ENCODE measurements at places on chromosomes 12 and 14.
A peak's percentile ranks its signal among the peaks of the same experiment; 100 is the strongest.

DNA sequence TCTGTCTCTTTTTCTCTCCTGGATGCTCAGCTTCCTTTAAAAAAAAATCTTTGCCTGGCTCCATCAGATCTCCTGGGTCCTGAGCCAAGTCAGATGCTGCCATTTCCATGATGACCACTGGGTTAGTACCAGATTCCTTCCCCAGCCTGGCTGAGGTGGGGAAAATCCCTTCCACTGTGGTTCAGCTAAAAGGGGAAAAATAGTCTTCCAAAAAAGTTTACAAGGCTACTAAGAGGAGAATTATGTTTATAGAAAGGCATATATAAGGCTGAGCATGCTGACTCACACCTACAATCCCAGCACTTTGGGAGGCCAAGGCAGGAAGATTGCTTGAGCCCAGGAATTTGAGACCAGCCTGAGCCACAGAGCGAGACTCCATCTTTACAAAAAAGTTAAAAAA lies 28.4 kb upstream of the GAS2L3 start:
- DNase-seq, result no peak

GRCh38 chr12:42564996-42565395 lies 24.6 kb downstream of the PRICKLE1 start:
- DNase-seq, result no peak

- DNase-seq, result no peak
These were observed 48.5 kb upstream of the OR5AU1 start for GRCh38 chr14:21204167-21205025.

- DNase-seq, result no peak
These were observed 13.9 kb downstream of the FBXO34 start for GRCh38 chr14:55285048-55285652.

GRCh38 chr12:65585648-65586602 lies 238.4 kb upstream of the HMGA2 start:
- DNase-seq, result no peak

DNA sequence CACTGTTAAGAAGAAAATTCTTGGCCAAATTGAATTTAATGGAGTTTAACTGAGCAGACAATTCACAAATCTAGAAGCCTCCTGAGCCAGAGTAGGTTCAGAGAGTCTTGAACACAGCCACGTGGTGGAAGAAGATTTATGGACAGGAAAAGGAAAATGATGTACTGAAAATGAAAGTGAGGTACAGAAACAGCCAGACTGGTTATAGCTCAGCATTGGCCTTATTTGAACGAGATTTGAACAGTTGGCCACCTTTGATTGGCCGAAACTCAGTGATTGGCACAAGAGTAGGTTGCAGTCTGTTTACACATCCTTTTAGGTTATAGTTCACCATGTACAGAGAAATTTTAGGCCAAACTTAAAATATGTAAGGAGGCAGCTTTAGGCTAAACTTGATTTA lies 9.9 kb downstream of the OAS2 start:
- no peak for DNase-seq

GRCh38 chr12:91171476-91171875 lies 11.1 kb downstream of the DCN start:
- DNase-seq, result no peak

GRCh38 chr14:104306450-104307040 lies 168.2 kb downstream of the KIF26A start:
- DNase-seq, result no peak

DNA sequence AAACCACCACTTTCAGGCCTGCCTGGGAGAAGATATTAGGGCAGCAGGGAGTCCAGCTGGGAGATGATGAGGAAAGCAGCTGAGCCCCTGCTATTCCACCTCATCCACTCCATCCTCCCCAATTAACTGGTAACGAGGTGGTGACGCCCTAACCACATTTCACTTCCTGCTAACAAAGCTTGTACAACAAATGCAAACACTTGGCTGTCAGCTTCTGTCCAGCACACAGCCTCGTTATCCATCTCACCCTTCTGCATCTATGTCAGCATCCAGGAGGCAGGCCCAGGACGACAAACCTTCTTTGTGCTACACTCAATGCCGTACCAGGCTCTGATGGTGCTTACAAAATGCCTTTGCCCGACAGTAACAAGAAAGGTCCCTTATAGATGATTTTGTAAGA lies 225.4 kb downstream of the APAF1 start:
- DNase-seq, result no peak

GRCh38 chr12:113271853-113272561 lies 50.7 kb downstream of the TPCN1 start:
- DNase-seq, result no peak

GRCh38 chr12:1949771-1950470 lies 31.5 kb upstream of the CACNA2D4 start:
- no peak for DNase-seq

DNA sequence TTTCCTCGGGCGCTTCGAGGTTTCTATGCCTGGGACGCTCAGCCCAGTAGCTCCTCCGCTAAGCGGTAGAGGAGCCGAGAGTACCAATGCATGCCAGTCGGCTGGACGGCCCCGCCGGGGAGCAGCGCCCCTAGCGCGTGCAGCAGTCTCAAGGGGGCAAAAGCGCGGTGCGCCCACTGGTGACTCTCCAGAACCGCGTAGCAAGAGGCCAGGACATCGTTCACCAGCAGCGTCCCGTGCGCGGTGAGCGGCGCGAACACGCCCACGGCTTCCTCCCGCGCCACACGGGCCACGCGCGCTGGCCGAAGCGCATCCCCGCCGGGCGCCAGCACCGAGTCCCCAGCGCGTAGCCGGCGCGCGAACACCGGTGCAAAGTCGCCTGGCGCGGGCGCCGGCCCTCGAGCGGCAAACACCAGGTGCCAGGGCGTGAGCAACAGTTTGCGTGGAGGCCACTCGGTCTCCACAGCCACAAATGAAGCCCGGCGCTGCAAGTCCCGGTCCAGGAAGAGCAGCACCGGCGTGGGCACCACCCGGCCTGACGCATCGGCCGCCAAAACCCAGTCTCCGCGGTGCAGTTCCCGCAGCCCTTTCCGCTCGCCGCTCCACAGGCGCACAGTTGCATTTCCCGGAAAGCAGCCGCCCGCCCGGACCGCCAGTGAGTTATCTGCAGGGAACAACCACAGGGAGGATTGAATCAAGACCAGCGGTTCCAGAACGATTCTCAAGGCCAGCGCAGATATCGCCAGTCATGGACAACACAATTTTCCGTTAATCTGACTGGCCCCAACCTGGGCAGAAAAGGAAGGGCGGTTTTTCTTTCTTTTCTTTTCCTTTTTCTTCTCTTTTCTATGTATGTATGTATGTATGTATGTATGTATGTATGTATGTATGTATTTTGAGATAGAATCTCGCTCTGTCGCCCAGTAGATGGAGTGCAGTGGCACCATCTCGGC lies 4.5 kb downstream of the DHH start:
- peak; percentile 84 for DNase-seq

- DNase-seq, result no peak
These were observed 353.9 kb downstream of the PCNX1 start for GRCh38 chr14:71261206-71261605.

- DNase-seq, result peak; percentile 63
These were observed 12.3 kb upstream of the PARP11 start for GRCh38 chr12:3885277-3886094.

- no peak for DNase-seq
These were observed 39.5 kb downstream of the DGLUCY start for GRCh38 chr14:91153360-91153759.

GRCh38 chr14:78758333-78758732 lies 588.2 kb downstream of the NRXN3 start:
- DNase-seq, result peak; percentile 37

DNA sequence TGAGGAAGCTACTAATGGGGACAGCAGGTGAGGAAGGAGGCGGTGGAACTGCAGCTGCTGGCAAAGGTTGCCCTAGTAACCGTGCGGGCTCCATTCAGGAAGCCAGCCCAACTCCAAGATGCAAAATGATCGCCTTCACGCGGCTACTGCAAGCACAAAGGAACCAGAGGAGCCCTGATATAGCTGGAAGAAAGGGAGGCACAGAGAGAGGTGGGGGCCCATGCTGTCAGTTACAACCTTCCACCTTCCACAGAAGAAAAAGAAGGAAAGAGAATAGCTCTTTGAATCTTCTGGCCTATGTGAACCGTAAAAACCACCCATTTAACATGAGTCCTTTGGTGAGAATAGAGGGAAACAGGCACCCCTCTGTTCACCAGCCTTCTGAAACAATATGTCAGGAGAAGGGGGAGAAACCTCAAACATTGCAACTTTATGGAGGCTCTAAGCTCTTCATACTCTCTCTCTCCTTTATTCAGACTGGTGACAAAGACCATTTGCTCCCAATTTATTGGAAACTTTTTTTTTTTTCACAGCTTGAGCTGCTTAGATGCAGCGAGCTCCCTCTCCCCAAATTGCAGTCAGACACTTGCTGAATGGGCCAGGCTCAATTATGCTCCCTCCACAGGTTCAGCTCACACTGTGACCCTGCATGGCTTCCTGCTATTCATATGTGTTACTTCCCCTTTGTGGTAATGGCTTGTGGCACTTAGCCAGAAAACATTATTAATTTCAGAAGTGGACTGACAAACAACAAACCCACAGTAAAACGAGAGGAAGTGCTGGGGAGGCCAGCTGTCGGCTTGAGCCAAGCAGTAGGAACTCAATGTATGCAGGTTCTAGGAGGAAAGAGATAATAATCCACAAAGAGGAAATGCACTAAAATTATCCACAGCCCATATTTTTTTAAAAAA lies 6.2 kb downstream of the DUSP6 start:
- peak; percentile 86 for DNase-seq

GRCh38 chr12:99611599-99611998 lies 36.0 kb upstream of the GARIN6 start:
- DNase-seq, result no peak

- DNase-seq, result no peak
These were observed 24.0 kb downstream of the RHOJ start for GRCh38 chr14:63228217-63228616.

GRCh38 chr14:24508155-24508840 lies at the start of gene CMA1:
Gene CMA1 (minus strand): TSS chr14:24508265. CDS start chr14:24508235, 30 bp downstream.
- DNase-seq, result no peak

- DNase-seq, result no peak
These were observed 27.9 kb downstream of the SIX1 start for GRCh38 chr14:60621386-60621785.

GRCh38 chr14:51451561-51451960 lies 200.1 kb upstream of the FRMD6 start:
- no peak for DNase-seq

DNA sequence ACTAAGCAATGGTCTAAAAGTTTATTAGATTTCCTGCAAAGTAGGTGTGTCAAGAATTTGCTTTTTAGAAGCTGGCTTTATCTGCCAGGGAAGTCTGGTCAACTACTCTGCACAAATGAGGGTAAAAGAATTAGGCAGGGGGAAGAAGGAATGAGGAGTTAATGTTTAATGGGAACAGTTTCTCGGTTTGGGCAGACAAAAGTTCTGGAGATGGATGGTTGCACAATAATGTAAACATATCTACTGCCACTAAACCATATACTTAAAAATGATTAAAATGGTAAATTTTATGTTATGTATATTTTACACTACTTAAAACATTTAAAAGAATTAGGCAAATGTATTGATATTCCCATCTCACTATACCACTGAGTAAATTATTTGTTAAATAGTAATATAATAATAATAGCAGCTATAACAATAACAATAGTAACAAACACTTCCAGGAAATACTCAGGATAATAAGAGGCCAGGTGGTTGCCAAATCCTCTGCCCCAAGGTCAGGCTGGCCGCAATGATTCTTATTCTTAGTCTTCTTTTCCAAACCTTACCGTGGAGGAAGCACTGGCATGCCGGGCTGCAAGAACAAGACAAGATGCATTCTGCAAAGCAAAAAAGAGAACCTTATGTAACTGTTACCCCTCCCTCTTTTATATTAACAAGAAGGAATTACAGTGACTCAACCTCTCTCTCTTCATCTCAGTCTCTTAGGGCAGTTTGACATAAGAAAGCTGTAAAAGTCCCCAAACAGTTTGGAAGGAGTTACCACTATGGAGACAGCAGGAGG lies 13.9 kb downstream of the CS start:
- DNase-seq, result no peak

DNA sequence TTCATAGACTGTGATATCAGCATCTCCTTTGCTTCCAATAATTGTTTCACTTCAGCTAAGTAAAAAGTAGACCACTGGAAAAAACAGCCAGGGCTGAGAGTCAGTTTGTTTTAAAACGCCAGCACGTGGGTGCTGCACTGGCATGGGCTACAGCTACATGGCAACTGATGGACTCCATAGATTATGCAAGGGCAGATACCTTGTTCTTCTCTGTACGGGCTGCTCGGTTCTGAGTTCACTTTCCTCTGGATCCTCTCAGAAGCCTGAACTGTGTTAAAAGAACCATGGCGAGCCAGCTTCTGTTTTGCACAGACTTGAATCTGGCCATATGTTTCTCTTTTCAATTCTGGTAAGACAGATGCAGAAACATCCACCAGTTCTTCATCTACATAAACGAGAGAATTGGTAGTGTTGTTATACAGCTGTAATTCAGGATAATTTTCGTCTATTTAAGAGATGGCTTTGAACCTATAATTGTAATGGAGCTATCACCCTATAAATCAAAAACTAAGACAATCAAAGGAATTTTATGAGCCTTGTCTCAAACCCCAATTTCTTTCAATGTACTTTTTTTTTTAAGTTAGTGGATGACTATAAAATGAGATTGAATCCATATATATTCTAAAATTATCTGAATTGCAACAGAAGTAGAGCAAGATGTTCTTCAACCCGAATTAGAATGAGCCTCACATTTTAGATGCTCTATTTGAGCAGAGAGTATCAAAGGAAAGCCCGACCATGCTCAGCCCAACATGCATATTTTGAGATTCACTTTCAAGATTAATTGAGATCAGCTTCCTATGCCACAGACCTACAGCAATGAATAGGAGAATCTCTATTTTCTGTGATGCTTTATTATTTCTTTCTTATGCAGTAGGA lies 31.5 kb downstream of the E2F7 start:
- DNase-seq, result no peak

- no peak for DNase-seq
These were observed 354.2 kb downstream of the TMEM121 start for GRCh38 chr14:105880616-105881015.

DNA sequence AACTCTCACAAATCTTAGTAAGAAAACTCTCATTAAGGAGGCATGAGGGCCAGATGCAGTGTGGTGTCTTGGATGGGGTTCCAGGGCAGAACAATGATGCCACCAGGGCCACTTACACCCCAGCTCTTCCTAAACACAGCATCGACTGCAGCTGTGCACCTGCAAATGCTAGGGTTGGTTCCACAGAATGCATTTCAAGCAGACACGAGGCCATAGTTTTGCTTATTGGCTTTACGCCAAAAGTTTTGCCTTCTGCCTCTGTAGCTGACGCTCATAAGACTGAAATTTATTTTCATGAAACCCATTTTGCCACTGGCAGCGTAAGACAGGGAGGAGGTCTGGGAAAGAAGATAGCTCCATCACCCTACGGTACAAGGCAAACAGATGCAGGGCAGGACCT lies 179.0 kb downstream of the RIMBP2 start:
- no peak for DNase-seq

- DNase-seq, result peak; percentile 76
These were observed 53.8 kb downstream of the TESC start for GRCh38 chr12:117045160-117046010.

- DNase-seq, result no peak
These were observed 142.5 kb upstream of the OVCH1 start for GRCh38 chr12:29639893-29640495.

GRCh38 chr14:52304248-52304904 lies 9.7 kb upstream of the PTGER2 start:
- DNase-seq, result no peak

Measured in hematopoietic multipotent progenitor cell treated with erythropoietin and hydrocortisone succinate and interleukin-3 and kit ligand, for 8 days (in vitro differentiated cells).